ENCODE measurements at places on chromosomes 6 and 20. TPM values are rescaled to one million over a fixed set of nuclear protein-coding genes. Genes with fewer than 3 reads are reported as not detected.

DNA sequence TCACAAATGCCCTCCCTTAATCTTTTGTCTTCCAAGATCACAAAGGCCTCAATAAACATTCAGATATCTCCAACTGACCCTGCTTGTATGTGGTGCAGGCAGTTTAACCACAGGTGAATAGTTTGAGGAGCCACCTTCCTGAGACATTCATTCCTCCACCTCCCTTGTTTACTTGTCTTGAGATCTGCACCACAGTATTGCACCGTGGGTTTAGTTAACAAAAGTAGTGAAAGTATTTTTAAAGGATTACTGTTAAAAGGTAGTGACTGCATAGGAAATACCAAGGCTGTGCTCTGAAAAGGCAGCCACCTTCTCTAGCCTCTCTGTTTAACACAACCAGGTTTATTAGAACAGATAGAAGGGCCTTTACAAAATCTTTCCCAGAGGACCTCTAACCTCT, 46.5 kb downstream of the SESN1 start:
- no peaks in the 10 kb centered on the region for H3K36me3 ChIP-seq
- H3K27me3 ChIP-seq, result no peaks in the 10 kb centered on the region
- peak overlapping the region; percentile 23 for H3K27ac ChIP-seq

GRCh38 chr6:83962582-83962981, 71.0 kb upstream of the MRAP2 start:
- no peaks in the 10 kb centered on the region for H3K27me3 ChIP-seq
- no peak for DNase-seq
- peaks cover 12% of the 10 kb centered on the region for H3K4me1 ChIP-seq
- H3K27ac ChIP-seq, result no peak overlapping the region
- no peak overlapping the region for H3K4me3 ChIP-seq

The OR12D3 gene
- total RNA-seq, result not detected

GRCh38 chr6:6234963-6235362, 85.5 kb downstream of the F13A1 start:
- H3K27me3 ChIP-seq, result no peaks in the 10 kb centered on the region
- no peaks in the 10 kb centered on the region for H3K36me3 ChIP-seq
- H3K4me3 ChIP-seq, result no peak overlapping the region
- H3K4me1 ChIP-seq, result no peaks in the 10 kb centered on the region
- no peak overlapping the region for H3K27ac ChIP-seq

The SLC2A10 gene
- total RNA-seq, result 4.2 TPM

GRCh38 chr20:33940666-33941065, 53.0 kb upstream of the RALY start:
- no peaks in the 10 kb centered on the region for H3K4me1 ChIP-seq
- DNase-seq, result no peak
- no peak overlapping the region for H3K27ac ChIP-seq
- no peak overlapping the region for H3K4me3 ChIP-seq

GRCh38 chr6:3194535-3195419, 32.7 kb downstream of the TUBB2B start:
- H3K4me1 ChIP-seq, result no peaks in the 10 kb centered on the region
- DNase-seq, result no peak
- H3K4me3 ChIP-seq, result no peak overlapping the region
- no peaks in the 10 kb centered on the region for H3K27me3 ChIP-seq
- no peak overlapping the region for H3K27ac ChIP-seq

The HLA-DOB gene
- 0.61 TPM for total RNA-seq

- no peaks in the 10 kb centered on the region for H3K27me3 ChIP-seq
- peak; percentile 40 for DNase-seq
- H3K36me3 ChIP-seq, result no peaks in the 10 kb centered on the region
- no peak overlapping the region for H3K4me3 ChIP-seq
- H3K27ac ChIP-seq, result peak overlapping the region; percentile 17
These were observed 13.6 kb upstream of the C20orf144 start for GRCh38 chr20:33648396-33649004.

DNA sequence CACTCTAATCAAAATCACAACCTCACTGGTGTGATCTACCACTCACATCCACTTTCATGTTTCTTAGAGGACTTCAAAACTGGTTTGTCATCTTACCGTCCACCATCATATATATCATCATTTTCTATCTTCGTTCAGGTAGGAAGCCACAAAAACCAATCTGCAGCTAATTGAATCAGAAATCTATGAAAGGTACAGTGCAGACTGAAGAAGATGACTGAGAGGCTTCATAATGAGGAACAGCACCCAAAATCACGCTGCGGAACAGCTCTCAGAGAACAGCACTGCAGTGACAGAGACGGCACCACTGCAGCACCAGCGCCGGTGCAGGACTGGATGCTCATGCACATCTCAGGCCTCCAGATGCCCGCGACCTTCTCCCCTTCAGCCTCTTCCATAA, 13.0 kb downstream of the GMDS start:
- H3K36me3 ChIP-seq, result no peaks in the 10 kb centered on the region
- no peak overlapping the region for H3K27ac ChIP-seq
- H3K27me3 ChIP-seq, result no peaks in the 10 kb centered on the region
- H3K4me1 ChIP-seq, result peaks cover 4% of the 10 kb centered on the region
- no peak overlapping the region for H3K4me3 ChIP-seq
- DNase-seq, result no peak

GRCh38 chr20:24937579-24937978, 11.5 kb upstream of the CST7 start:
- no peak overlapping the region for H3K27ac ChIP-seq
- H3K4me3 ChIP-seq, result no peak overlapping the region
- H3K27me3 ChIP-seq, result no peaks in the 10 kb centered on the region
- DNase-seq, result no peak

GRCh38 chr20:3532089-3532615, 61.3 kb downstream of the ATRN start:
- no peak for DNase-seq
- H3K4me3 ChIP-seq, result no peak overlapping the region
- H3K27ac ChIP-seq, result no peak overlapping the region
- no peaks in the 10 kb centered on the region for H3K36me3 ChIP-seq

DNA sequence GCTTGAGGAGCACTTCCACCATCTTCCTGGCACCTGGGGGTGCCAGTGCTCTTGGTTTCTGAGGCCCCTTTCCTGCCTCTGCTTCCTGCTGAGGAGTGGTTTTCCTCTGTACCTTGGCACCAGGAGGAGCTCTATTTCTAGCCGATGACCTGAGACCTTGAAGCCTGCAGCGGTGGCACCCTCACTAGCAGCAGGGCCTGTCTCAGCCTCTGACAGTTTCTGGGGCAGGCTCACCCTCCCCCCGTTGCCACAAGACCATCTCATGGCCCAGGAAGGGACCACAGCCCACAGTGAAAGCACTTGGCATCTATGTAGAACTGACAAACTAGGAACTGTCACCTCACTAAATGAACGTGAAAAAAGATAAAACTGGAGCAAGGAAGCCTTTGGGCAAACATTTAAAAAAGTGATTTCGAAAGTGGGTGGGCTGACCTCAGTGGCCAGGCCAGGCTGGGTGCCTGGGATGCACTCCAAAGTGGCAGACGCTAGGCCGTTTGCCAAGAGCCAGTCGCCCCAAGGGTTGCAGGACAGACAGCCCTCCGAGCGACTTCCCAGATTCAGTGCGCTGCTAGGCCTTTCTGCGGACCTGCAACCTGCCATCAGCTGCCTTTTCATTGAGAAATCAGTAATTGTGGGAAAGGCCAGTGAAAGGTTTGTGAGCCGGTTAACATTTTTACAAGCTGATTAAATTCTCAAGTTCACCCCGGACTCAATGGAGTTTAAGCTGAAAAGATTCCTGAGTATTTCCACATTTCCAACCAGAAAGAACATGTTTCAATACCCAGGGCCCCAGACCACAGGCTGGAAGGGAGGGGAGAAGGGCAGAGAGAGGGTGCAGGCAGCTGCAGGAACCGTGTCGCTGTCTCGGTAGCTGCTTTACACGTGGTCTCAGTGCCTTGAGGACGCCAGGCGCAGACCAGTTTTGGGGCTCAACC, 303.7 kb downstream of the ESR1 start:
- DNase-seq, result no peak
- no peaks in the 10 kb centered on the region for H3K4me1 ChIP-seq
- no peaks in the 10 kb centered on the region for H3K36me3 ChIP-seq
- H3K27me3 ChIP-seq, result no peaks in the 10 kb centered on the region

GRCh38 chr20:62351469-62352401, 15.4 kb downstream of the LAMA5 start:
- no peaks in the 10 kb centered on the region for H3K27me3 ChIP-seq
- peaks cover 51% of the 10 kb centered on the region for H3K4me1 ChIP-seq
- peak overlapping the region; percentile 92 for H3K27ac ChIP-seq

The SLA2 gene
- total RNA-seq, result 0.20 TPM

The VAPB gene
- 186 TPM for total RNA-seq

The ITPR3 gene
- 42.1 TPM for total RNA-seq

DNA sequence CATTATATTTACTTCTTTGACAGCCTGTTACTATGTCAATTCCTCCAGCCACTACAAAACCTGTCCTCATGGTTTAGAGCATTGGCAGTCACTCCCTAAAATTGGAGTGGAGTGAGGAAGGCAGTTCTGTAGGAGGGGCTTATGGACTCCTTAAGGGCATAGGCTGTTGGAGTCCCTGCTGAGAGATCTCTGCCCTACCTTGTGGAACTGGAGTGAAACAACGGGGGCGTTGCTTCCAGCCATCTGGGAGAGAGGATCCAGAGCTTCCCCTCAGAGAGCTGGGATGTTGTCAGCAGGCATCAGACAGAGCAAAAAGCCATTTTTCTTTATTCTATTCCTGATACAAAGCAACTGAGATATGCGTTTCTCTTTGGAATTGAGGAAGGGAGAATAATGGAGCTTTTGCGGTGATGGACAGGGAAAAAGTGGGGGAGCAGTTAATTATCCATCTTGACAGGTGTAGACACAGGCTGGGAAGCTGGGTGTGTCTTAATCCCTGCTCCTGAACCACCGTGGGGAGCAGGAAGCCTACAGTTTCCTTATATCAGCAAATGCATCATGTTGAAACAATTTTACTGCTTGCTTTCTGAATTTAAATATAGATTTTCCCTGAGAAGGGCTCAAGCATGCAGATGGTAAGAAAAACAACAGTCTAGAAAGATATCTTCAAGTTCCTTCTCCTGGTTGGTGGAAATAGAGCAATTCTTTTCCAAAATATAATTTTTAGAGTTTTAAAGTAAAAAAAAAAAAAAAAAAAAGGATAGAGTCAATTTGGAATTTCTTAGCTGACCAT, 402.5 kb downstream of the PLCB1 start:
- no peak for DNase-seq
- H3K4me1 ChIP-seq, result no peaks in the 10 kb centered on the region
- H3K27me3 ChIP-seq, result no peaks in the 10 kb centered on the region
- H3K4me3 ChIP-seq, result no peak overlapping the region

The SLC26A8 gene
- total RNA-seq, result 1.4 TPM

GRCh38 chr6:35585658-35586057, 73.0 kb upstream of the TULP1 start:
- H3K27me3 ChIP-seq, result no peaks in the 10 kb centered on the region
- no peak for DNase-seq
- no peaks in the 10 kb centered on the region for H3K36me3 ChIP-seq
- no peaks in the 10 kb centered on the region for H3K4me1 ChIP-seq
- H3K4me3 ChIP-seq, result no peak overlapping the region
- H3K27ac ChIP-seq, result no peak overlapping the region

DNA sequence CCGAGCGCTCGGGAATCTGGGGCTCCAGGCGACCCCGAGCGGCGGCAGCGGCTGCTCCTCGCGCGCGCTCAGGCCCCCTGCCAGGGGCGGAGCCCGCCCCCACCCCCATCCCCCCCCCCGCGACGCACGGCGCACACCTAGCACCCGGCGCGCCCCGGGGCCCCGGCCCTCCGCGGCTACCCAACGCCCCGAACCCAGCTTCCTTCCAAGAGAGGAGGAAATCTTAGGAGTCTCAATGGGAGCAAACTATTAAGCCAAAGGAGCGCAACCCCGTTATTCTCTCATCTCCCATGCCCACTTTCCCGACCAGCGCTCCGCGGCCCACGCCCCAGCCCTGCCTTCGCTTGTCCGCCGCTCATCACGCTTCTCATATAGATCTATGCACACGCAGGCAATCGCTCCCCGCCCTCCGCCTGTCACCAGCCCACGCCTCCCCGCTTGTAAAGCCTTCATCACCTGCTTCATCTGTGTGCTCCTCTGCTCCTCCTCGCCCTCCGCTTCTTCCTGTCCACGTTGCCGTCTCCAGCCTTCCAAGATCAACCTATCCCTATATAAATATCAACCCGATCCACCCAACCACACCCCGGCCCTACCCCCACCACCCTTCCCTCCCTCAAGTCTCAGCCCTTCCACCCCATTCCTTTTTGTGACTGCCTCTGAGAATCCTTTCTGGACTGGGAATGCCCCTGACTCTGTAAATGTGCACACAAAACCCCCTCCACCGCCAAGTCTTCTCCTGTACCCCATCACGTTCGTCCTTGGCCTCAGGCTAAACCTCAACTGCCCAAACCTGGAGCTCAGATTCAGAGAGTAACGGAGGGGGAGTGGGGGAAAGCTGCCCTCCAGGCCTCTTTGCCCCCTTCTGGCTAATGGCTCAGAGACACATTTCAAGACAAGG, at the start of gene DLK2:
DLK2 (minus strand) TSS at position 18 of the 898 bp plus-strand sequence. CDS start 723 bp downstream, outside the sequence.
- no peaks in the 10 kb centered on the region for H3K36me3 ChIP-seq
- no peaks in the 10 kb centered on the region for H3K27me3 ChIP-seq
- H3K4me3 ChIP-seq, result peak within 1 kb of the TSS; percentile 62
- peaks cover 7% of the 10 kb centered on the region for H3K4me1 ChIP-seq
- H3K27ac ChIP-seq, result peak within 1 kb of the TSS; percentile 3

DNA sequence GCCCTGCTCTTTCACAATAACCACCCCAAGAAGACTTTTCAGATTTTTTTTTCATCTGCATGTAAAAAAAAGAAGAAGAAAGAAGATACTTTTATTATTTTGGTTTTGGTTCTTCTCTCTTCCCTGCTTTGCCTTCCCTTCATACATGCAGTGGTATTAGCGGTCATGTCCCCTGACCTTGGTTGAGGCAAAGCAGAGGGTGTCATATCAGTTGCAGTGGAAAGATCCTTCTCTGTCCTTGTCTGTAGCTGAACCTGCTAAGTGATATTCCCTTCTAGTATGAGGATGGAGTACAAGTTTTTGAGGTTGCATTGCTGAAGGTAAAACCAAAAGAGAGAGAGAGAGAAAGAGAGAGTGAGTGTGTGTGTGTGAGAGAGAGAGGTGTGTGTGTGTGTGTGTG, 345.7 kb downstream of the UTRN start:
- H3K27me3 ChIP-seq, result no peaks in the 10 kb centered on the region
- H3K27ac ChIP-seq, result no peak overlapping the region
- H3K4me3 ChIP-seq, result no peak overlapping the region

GRCh38 chr6:168778201-168778600, 337.2 kb downstream of the SMOC2 start:
- no peak overlapping the region for H3K27ac ChIP-seq
- H3K4me3 ChIP-seq, result no peak overlapping the region
- no peaks in the 10 kb centered on the region for H3K4me1 ChIP-seq

The OARD1 gene
- 35.5 TPM for total RNA-seq

- H3K36me3 ChIP-seq, result no peaks in the 10 kb centered on the region
- no peak overlapping the region for H3K27ac ChIP-seq
- no peak for DNase-seq
- H3K4me1 ChIP-seq, result no peaks in the 10 kb centered on the region
These were observed 223.7 kb downstream of the TAF4 start for GRCh38 chr20:61841966-61842365.

Measured in Caco-2 (cell line).